ENCODE measurements at places on chromosomes 3 and 15.

DNA sequence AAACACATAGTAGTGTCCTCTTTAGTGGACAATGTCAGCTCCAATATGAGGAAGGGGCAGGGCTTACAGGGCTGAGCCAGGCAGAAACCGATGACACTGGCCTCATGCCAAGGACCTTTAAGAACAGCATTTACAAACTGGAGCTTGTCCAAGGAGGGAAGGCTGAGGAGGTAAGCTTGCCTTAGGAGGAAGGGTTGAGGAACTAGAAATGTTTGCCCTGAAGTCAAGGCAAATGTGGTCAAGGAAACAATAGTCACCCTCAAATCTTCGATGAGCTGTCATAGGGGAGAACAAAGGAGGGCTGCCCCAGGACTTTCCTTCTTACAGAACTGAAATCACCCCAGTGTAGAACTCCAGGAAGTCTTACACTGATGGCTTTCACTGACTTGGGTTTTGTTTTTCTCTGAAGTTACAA lies 136.4 kb downstream of the LIPC start:
- DNase-seq = no peak

- no peak for DNase-seq
Measured at GRCh38 chr3:193502871-193503270, 51.8 kb downstream of the ATP13A4 start.

DNA sequence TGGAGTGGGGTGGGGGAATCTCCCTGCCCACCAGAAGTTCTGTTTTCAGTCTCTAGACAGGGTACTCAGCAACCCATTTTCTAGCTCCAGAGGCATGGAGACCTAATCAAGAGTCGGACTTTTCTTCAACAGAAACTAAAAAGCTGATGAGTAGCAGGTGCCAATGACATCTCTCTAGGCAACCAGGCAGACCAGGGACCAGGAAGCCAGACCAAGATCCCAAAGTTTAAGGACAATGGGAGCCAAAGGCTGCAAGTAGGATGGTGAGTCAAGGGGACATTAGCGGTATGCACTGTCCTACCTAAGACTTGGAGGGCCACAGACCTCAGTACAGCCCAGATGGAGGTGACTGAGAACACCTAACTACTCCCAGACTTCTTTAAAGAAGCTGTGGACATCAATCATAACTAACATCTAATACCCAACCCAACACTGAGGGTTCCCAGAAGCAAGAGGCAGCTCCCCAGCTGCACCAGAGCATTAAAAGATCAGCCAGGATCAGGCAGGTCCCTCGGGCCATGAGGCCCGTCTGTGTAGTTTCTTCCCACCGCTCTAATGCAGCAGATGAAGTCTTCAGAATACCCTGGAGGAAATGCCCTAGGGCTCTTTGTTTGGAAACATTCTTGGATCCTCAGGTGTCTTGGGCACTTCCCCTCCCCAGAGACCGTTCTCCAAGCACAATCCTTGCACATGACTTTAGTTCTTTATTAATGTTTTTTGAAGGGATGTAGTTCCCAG lies 979 bp downstream of the CCDC71 start:
- DNase-seq = no peak

DNA sequence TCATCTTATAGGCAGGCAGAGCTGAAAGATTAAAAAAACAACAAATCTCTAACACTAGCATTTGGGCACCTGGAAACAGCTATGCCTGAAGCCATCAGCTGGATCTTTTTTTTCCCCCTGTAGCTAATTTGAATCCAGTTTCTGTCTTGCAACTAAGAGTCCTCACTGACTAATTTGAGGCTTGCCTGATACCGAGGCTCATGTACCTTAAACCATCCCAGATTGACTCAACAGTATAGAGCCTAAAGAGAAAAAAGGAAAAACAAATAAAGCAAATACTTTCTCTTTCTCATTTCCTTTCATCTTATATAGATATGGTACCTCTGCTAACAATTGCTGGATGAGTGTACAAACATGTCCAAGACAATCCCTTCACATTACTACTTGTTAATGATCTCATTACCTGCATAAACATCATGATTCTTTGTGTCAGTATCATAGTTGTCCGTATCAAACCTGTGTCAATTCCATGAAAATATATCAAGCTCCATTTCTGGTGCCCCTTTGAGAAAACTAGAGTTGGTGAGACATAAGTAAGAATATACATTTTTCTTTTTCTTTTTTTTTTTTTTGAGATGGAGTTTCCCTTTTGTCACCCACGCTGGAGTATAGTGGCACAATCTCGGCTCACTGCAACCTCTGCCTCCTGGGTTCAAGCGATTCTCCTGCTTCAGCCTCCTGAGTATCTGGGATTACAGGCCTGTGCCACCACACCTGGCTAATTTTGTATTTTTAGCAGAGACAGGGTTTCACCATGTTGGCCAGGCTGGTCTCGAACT lies 43.1 kb downstream of the BHLHE40 start:
- DNase-seq = peak; percentile 55

DNA sequence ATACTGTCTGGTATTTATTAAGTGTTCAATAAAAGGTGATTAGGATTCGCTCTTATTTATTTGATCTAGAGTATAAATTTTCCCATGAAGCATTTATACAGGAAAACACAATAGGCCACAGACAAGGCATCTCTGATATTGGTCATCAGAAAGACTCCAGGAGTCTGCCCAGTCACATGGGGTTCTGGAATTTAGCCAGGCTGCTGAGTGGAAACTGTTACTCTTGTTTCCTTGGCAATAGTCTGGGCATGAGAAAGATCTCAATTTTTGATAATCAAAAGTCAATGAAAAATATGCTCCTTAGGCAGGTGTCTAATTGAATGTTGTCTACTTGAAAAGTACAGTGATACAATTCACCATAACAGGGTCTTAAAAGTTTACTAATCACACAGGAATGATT lies 161.2 kb downstream of the FRMD5 start:
- peak; percentile 77 for DNase-seq

DNA sequence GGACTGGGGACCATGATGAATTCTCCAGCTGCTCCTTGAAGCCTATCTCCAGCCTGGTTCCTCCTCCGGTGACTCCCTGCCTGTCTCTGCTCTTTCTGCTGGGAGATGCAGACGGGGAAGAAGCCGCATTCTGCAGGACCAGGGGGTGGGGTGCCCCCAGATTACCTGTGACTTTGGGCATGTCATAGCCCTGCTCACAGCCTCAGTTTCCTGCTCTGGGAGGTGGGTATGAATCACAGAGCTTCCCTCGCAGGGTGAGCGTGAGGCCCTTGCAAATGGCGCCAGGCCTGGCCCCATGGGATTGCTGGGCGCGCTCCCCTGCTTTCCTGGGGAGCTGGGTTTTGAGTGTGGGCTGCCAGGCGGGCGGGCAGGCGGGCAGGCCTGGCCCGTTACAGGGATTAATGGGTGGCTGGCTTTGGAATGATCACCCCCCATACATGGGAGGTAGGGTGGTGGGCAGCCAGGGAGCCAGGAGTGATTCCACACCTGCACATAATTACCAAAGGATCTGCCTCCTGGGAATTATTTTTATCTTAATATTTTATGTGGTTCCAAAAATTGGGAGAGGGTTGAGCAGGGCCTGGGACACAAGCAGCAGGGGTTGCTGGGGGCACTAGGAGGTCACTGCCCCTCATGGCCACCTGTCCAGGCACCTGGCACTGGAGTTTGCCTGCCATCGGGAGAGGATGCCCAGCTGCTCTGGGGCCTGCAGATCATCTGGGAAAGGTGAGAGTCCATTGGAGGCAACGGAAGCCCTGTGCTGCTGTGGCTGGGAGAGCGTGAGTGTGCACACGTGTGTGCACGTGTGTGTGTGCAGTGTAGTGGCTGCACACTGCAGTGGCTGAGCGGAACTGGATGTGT lies 106.8 kb downstream of the WNT7A start:
- DNase-seq = no peak

GRCh38 chr3:48553361-48553760 lies 3.2 kb downstream of the PFKFB4 start:
- no peak for DNase-seq

- peak; percentile 24 for DNase-seq
Measured at GRCh38 chr15:25862472-25863110, 536 bp downstream of the ATP10A start.

DNA sequence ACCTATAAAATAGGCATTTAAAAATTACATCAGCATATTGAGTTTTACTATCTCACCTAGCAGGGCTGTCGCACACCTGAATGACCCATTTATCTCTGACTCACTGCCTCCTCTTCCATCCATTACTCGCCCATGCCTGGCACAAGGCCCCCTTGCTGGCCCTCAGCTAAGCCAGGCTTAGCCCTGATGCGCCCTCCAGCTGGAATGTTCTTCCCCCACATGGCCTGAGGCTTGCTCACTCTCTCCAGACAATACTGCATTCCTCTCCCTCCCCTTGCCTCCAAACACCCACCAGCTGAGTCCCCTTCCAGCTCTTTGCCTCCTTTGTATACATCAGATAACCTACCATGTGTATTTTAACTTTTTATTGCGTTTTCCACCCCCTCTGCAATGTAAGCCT lies 7.2 kb downstream of the SH3BP5 start:
- peak; percentile 72 for DNase-seq

DNA sequence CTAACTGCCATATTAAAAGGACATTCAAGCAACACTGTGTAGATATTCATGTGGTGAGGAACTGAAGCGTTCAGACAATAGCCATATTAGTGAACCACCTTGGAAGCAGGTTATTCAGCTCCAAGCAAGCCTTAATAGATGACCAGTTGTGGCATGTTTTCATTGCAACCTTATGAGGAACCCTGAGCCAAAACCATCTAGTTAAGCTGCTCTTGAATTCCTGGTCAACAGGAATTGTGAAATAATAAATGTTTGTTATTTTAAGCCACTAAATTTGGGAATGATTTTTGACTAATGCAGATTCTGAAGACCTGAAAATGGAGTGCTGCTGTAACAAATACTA lies 73.0 kb downstream of the SPRED1 start:
- no peak for DNase-seq

DNA sequence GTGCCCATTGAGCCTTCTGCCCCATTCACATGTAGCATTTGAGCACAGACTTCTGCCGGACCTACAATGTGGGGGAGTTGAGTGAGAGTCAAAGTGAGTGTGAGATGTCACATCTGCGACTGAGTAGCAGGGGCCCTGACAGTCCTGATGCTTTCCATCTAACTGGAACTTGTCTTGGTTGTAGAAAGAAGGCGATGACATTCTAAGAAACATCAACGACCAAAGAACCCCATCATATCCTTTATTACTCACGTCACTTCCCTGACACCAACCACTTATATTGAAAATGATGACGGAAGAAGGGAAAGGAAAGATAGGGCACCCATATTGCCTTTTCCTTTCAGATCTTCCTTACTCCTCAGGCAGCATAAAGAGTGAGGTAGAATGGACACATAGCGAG lies 30.5 kb downstream of the SMAD3 start:
- no peak for DNase-seq

DNA sequence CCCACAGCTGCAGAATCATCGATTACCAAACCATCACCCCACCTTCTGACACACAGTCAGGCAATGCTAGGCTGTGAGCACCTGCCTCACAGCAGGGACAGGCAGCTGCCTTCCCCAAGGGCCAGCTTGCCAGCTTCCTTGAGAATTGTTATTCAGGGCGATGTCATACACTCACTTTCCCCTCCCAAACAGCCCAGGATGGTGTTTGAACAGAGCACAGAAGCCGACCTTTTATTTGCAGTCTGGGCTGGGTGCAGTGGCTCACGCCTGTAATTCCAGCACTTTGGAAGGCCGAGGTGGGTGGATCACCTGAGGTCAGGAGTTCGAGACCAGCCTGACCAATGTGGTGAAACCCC lies 84.5 kb upstream of the HERC1 start:
- DNase-seq = no peak

DNA sequence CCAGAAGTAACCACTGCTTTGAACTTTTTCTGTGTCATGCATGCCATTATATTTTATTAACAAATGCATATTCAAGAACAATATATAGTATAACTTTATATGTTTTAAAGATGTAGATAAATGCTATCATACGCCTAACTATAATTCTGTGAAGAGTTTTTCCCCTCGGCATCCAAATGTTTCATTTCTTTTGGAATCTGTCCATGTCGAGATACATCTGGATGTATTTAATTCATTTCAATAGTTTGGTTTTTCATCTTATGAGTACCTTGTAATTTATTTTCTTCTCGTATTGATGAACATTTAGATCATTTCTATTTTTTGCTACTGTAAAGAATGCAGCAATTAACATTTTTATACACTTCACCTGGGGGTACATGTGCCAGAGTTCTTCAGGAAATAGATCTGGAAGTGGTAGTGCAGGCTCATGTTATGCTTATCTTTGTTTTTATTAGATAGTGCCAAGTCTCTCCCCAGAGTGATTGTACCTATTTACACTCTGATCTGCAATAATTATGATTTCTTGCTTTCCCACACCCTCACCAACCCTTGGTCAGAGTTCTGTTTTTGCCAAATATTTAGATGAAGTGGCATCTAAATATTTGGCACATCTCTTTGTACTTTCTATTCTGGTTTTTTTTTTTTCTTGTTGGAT lies 29.7 kb downstream of the USP13 start:
- no peak for DNase-seq

- peak; percentile 46 for DNase-seq
Measured at GRCh38 chr3:128383316-128384235, 83.1 kb downstream of the DNAJB8 start.

DNA sequence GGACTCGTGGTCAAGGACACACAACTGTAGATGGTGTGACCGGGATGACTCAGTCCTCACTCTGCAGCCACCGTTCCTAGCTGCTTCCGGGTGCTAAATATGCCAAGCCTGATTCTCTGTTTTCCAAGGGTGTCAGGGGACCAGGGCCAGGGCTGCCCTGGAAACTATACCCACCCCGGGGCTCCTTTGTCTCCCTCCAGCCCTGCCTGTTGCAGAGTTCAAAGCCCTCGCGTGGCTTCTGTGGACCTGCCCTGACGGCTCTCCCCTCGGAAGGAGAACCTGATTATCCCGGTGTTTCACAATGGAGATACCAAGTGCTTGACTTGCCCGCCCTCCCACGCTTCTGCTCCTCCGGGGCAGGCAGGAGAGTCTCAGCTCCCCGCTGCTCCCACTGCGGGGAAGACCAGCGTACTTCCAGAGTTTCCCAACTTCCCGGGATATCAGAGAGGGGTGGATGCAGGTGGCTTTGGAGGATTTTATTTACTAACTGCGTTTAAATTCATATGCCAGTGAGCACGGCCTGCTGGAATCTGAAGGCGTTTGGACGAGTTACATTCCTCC lies 125.0 kb downstream of the ASB7 start:
- DNase-seq = peak; percentile 64

DNA sequence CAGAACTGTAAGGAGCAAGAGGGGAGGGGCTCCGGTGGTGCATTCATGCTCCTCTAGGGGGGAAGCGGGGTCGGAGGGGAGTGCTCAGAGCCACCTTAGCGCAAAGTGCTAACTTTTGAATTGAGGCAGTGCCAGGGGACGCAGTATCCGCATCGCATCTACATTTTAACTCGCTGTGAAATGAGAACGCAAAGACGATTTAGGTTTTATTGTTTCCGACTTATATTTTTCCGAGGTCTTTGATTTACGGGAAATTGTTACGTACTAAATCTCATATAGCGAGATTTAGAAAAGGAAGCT lies 212 bp downstream of the TCAIM start:
- DNase-seq = no peak

DNA sequence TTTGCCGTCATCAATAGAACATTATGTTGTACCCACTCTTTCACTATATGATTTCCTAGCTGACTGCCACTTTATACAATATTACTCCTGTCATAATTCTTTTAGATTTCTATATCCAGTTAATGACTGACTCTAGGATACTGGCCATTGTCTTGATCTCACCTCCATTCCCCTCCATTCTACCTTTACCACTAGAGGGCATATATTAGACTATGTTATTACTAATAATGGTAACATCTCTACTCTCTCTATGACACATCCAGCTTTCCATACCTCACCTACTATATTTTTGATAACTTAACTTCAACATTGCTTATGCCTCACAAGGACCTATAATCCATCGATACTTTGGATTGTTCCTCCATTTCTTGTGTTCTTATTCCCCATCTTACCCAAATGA lies 31.4 kb upstream of the POU1F1 start:
- peak; percentile 1 for DNase-seq
